Frontal cortex (tissue), 4 donors: ENCODE measurements at places on chromosomes 12 and 14.

- no peak for DNase-seq
These were observed 16.8 kb upstream of the LRRC10 start for GRCh38 chr12:69627501-69627900.

DNA sequence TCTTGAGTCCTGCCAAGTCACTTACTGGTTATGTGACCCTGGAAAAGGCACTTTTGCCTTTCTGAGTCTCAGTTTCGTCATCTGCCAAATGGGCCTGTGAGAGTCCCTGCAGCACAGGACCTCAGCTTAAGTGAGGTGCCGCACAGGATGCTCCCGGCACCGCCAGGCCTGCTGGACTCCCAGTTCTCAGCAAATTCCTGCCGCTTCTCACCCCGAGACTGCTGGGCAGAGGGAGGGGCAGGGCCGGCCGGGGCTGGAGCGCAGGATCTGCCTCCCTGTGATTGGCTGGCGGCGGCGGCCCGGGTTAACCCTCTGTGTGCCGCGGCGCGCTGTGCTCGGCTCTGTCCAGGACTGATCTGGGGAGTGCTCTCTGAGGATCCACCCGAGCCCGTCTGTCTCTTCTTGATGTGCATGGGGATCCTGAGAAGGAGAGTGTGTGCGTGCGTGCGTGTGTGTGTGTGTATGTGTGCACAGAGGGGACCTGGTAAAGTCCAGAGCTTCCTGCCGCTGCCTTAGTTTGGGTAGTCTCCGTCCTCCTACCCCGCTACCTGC, 8.6 kb downstream of the SETD1B start:
- peak; percentile 74 for DNase-seq

GRCh38 chr12:124036657-124037109, 63.7 kb downstream of the ZNF664 start:
- peak; percentile 50 for DNase-seq

GRCh38 chr14:75660238-75660629, 442 bp downstream of the ERG28 start:
- no peak for DNase-seq

- DNase-seq = no peak
These were observed 64.4 kb upstream of the HSPB8 start for GRCh38 chr12:119114294-119114693.
